Hippocampal formation (tissue), 2 donors: ENCODE measurements at places on chromosomes 2 and 18.

DNA sequence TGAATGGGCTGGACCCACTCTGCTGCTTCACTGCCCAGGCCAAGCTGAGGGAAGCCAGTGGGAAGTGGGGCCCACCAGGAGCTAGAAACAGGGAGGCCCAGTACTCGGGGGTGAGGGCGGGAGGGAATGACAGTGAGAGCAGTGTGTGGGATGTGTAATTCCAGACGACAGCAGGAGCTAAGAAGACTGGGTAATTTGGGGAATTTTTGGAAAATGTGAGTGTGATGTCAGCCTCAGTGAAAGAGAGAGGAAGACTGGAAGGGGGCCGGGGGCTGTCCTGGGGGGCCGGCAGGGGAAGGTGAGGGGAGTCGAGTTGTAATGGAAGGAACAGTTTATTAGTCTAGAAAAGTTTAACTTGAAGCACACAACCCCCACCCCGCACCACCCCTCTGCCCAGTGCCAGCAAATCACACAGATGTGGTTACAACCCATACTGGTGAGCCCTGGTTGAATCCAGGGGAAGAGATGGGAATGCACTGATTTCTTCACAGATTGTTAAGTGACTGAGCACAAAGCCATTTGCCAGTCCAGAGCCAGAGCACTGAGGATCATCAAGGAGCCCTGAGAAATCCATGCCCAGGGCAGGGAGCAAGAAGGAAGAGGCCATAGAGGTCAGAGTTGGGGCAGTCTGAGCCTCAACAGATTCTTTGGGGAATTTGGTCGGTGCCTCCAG, 76.7 kb upstream of the PKDCC start:
- no peak for DNase-seq

GRCh38 chr2:26971911-26972786, 1.7 kb downstream of the MAPRE3 start:
- no peak for DNase-seq

DNA sequence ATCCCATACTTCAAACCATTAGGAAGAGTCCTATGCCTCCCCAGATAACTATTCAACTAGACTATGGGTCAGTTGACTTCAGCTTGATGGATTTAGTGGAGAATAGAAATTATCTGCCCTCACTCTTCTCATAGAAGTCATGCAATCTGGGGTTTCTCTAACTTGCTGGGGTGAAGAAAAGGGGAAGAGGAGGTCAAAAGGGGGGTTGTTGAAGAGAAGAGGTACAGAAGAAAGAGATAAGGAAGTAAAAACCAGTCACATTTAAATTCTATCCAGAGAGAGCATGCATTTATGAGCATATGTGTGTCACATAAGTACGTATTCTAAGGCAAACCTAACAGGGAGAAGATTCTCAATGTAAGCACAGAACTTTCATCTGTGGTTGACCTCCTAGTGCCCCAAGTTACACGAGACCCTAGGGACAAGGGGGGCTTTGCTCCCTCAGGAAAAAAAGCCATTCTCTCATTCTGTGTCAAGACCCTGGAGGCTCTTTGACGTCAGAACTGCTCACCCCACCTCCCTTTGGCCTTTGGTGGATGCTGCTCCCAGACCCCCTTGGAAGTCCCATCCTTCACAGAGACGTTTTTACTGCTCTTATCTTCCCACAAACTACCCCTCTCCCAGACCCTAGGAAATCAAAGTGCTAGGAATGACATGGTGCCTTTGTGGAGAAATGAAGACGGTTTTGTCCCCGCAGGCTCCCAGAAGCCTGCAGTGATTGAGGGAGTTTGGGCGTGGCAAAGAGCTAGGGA, 236.8 kb upstream of the TNP1 start:
- DNase-seq: no peak

DNA sequence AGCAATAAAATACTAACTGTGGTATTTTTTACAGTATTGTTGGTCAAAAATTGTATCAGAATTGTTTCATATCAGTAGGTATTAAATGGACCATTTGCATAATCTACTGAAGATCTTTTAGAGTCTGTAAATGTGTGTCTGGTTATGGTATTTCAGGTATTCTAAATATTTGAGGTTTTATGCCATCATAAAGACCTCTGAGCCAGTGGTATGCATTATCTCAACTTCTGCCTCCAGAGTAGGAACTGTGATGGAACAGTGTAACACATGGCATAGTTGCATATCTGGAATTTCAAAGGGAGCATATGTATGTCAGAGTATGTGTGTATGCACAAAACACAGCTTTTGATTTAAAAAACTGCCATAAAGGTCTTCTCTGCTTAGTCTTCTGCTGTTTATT, 15.4 kb downstream of the GREB1L start:
- DNase-seq: no peak

GRCh38 chr18:76317136-76317535, 177.9 kb downstream of the ZNF516 start:
- no peak for DNase-seq

DNA sequence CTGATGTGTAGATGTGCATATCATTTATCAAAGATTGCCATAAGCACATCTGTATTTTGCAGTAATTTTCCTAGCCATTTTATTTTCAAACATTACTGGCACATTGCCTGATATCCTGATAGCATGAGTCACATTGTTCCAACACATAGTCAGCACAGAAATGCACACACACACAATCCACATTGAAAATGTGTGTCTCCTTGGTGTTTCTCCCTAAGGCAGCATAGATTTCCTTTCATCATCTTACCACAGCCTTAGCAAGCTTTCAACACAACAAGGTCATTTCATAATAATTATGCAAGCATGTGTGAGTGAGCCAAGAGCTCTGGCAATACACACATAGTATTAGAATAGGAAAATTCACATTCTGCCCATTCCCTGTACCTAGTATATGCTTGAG, 245.4 kb upstream of the MEIS1 start:
- DNase-seq: no peak

DNA sequence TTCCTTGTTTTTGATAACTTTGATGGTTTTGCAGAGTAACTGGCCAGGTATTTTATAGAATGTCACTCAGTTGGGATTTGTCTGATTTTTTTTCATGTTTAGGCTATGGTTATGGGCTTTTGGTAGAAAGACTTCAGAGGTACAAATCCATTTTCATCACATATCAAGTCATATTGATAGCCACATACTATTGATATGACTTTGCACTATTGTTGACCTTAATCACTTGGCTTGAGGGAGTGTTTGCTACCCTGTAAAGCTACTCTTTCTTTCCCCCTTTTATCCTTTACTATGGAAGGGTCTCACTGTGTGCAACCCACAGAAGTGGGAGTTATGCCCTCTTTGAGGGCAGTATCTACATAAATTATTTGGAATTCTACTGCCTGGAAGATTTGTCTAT, 109.8 kb downstream of the BABAM2 start:
- DNase-seq: no peak

- no peak for DNase-seq
Observed at GRCh38 chr18:11668441-11669169, 20.5 kb upstream of the GNAL start.

GRCh38 chr2:162037028-162037795, 36.8 kb downstream of the DPP4 start:
- DNase-seq: no peak

DNA sequence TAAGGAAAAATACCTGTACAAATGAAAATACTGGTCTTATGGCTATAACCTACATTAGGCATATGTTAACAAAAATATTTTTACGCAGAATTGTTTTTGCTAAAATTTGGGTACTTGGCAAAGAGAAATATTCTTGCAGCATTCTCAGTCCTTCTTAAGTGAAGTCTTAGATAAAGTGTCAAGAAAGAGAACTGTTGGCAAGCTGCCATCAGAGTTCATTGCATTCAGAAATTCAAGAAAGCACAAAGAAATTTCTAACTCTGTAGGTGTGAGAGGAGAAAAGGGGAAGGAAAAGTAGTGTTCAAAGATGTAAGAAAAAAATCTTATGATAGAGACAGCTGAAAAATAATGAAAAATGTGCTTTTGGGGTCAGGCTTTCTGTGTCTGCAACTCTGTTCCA, 86.7 kb downstream of the IRS1 start:
- no peak for DNase-seq

DNA sequence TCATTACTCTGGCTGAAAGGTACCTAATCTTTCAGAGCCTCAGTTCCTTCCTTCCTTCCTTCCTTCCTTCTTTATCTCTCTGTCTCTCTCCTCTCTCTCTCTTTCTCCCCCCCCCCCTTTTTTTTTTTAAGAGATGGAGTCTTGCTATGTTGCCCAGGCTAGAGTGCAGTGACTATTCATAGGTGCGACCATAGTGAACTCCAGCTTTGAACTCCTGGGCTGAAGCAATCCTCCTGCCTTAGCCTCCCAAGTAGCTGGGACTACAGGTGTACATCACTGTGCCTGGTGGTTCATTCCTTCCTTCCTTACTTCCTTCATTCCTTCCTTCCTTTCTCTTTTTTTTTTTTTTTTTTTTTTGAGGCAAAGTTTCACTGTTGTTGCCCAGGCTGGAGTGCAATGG, 64.3 kb upstream of the MAP4K3 start:
- DNase-seq: no peak
